GM03348 (cell line): ENCODE measurements at places on chromosomes 5 and 9.

- DNase-seq = no peak
Observed at GRCh38 chr9:79617395-79617794, 45.6 kb downstream of the TLE4 start.

- no peak for DNase-seq
Observed at GRCh38 chr9:27771803-27772545, 198.7 kb upstream of the C9orf72 start.

- DNase-seq = no peak
Observed at GRCh38 chr9:88933607-88934379, 57.5 kb upstream of the S1PR3 start.

DNA sequence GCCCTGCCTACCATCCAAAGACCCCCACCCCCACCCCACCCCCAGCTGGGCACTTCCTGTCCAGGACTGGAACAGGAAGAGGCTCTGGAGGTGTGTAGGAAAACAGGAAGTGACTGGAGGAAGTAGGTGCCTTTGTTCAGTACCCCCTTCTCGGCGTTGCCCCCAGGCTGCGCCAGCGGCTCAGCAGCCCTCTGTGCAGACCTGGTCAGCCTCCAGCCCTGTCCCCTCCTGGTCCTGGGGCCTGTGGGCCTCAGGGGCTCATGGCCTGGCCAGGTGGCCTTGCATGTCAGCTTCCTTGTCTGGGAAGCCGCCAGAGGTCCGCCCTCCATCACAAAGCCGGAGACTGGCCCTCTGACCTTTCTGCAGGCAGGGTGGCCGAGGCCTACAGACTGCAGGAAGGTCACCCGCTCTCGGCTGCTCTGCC, 26.0 kb downstream of the FLT4 start:
- no peak for DNase-seq

GRCh38 chr5:143494162-143494561, 90.7 kb upstream of the NR3C1 start:
- peak; percentile 42 for DNase-seq

DNA sequence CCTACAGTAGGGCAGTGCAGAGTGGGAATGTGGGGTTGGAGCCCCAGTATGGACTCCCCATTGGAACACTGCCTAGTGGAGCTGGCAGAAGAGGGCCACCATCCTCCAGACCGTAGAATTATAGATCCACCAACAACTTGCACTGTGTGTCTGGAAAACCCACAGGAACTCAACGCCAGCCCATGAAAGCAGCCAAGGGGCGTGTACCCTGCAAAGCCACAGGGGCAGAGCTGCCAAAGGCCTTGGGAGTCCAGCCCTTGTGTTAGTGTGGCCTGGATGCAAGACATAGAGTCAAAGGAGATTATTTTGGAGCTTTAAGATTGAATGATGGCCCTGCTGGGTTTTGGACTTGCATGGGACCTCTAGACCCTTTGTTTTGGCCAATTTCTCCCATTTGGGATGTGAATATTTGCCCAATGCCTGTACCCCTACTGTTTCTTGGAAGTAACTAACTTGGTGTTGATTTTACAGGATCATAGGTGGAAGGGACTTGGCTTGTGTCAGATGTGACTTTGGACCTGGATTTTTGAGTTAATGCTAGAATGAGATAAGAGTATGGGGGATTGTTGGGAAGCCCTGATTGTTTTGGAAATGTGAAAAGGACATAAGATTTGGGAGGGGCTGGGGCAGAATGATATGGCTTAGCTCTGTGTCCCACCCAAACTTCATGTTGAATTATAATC, 266.8 kb downstream of the SEMA5A start:
- no peak for DNase-seq

DNA sequence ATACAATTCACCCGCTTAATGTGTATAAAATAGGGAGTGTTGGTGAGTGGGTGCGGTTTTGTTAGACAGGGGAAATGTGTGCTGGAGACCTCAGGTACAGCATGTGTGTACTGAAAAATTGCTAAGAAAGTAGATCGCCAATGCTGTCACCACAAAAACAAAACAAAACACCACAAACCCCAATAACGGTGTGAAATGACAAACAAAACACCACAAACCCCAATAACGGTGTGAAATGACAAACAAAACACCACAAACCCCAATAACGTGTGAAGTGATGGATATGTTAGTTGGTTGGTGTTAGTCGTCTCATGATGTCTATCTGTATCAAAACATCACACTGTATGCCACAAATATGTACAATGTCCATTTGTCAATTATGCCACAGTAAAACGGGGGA, 14.2 kb upstream of the GFPT2 start:
- DNase-seq = no peak

DNA sequence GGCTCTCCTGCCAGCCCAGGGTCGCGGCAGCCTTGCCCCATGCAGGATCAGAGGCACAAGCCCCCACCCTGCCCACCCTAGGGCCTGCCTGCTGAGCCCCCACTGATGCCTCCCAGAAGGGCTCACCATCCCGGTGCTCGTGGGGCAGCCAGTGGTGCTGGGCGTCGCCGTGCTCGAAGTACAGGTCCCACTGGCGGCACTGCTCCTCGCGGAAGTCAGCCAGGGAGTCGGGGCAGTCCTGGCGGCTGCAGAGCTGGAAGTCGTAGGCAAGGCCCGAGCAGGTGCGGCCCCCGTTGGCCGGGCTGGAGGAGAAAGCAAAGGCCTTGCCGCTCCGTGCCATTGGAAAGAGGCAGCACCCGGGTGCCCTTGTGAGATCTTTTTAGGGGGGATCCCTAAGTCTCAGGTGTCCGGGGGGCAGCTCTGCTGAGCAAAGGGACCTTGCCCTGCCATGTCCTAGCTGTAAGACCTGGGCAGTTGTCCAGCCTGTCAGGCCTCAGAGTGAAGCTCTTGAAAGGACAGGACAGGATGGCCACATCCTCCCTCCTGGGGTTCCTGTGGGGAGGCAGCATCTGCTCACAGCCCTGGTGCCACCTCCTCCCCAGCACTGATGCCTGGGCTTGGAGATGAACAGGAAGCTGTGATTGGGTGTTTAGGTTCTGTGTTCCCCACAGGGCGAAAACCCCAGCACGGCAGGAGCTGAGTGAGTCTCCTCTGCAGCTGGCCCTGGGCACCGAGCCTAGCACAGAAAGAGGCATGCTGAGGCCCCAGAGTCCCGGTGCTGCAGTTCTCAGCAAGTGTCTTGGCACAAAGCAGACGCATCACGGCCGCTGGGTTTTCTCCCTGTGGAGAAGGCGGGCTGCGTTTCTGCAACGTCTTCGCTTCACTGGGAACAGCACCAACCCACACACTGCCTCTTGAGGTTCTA, 77.7 kb downstream of the ZNF354C start:
- no peak for DNase-seq

DNA sequence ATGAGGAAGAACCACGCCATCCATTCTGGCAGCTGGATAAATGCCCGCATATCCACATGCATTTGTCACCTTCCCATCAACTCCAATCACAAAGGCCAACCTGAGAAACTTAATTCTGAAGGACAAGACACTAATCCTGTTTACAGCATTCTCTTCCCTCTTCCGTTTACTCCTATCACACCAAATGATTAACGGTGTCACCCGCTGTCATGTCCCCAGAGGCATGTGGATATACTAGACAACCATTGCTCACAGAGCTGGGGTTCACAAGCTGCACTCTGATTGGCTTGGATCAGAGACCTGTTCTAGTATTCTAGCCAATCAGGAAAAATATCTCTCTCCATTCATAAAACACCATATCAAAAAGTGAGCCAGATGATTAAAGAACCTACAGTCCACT, 3.6 kb downstream of the MACROH2A1 start:
- no peak for DNase-seq

- DNase-seq = no peak
Observed at GRCh38 chr5:100682625-100683024, 147.5 kb downstream of the FAM174A start.

DNA sequence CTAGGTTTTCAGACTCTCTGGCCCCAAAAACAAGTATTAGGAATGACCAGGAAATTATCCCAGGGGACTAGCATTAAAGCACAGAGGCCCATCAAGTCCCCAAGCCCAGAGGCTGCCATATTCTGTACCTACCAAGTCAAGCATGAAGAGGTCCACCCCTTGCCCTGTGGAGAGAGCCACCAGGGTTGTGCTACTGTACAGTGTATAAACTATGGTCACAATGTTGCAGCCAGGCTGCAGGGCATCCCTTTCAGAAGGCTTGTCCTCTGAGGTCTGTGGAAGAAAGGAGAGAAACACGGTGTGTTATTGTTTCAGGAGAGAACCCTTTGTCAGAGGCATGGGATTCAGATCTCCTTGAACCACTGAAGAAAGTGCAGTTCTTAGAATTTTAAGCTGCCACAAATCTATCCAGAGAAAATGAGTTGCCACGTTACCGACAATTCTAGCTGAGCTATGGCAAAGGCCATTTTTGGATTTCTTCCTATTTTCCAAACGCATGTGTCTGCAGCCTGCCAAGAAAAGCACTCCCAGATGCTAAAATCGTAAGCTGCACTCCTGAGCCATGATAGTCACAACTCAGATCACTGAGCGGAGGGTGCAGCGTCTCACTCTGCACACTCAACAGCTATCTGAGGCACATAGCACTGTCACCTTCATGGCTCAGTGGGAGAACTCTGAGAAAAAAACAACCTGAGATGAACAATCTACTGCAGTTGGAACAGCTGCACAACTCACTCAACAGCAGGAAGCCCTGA, 45.5 kb upstream of the SPATA31E1 start:
- DNase-seq = peak; percentile 22

DNA sequence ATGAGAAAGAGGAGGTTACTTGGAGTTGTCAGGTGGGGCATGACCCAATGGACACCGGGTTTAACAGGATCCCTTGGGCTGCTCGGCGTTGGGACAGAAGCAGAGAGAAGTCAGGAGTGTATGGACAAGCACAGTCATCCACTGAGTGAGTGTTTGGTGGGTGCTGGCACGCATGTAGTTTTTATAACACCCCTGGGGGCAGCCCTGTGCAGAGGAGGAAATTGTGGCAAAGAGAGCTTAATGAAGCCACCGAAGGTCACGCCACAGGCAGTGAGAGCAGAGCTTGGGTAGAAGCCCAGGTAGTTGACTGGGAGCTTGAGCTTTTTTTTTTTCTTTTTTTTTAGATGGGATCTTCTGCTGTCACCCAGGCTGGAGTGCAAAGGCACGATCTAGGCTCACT, 43.2 kb upstream of the IER5L start:
- no peak for DNase-seq

GRCh38 chr9:114124138-114124537, 25.0 kb upstream of the KIF12 start:
- no peak for DNase-seq

DNA sequence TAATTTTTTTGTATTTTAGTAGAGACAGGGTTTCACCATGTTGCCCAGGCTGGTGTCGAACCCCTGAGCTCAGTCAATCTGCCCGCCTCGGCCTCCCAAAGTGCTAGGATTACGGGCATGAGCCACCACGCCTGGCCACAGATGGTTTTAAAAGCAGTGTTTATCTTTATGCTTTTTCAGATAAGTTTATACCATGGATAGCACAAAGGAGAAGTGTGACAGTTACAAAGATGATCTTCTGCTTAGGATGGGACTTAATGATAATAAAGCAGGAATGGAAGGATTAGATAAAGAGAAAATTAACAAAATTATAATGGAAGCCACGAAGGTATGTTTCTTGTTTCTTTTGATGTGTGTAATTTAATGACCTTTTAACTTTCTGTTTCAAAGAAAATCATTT, 35.1 kb downstream of the POLK start:
- DNase-seq = no peak

GRCh38 chr5:669111-669841, 23.9 kb downstream of the TPPP start:
- peak; percentile 68 for DNase-seq

- DNase-seq = no peak
Observed at GRCh38 chr9:133527444-133527920, 2.7 kb upstream of the MYMK start.

GRCh38 chr5:37002176-37002751, 125.7 kb downstream of the NIPBL start:
- no peak for DNase-seq

- peak; percentile 24 for DNase-seq
Observed at GRCh38 chr5:40413743-40414142, 266.0 kb upstream of the PTGER4 start.

DNA sequence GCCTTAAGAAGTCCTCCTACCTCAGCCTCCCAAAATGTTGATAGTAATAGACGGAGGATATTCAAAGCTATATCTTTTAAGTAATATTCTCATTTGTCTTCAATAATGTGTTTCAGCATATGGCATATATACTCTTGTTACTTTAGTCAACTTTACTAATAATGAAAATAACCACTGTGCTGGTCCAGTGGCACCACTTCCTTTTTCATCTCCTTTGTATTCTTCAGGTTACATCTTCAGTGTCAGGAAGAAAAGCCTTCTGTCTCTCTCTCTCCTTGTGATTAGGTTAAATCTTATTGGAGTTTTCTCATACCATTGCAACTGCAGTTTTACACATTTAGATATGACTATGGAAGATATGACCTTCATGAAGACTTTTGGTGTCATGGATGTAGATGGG, 31.3 kb downstream of the PARP8 start:
- DNase-seq = no peak

DNA sequence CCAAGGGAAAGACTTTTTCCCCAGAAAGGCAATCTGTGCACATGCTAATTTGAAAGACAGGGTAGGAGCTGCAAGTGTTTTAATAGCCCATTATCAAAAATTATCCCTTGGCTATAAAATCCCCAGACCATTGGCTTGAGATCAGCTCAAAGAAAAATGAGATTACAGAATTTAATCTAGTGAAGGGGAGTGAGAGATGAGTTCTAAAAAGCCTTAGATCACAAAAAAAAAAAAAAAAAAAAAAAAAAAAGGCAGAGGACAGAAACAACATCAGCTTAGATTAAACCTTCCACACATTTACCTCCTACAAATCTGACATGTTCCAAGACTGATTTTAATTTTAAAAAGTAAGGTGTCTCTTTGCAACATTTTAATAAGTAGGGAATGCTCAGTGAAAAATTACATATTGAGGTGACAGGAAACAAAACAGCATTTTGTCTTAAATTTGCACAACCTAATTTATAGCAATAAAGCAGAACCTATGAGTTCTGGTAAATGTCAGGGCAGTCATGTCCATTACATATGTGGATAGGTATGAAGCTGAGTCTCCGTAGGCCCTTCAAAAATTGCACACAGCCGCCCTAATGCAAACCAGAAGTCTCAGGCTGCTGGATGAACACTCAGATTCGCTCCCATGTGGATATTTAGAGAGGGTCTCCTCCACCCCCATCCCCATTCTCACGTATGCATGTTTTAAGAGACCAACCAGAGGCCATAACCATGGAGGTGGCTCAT, 43.4 kb downstream of the NFIB start:
- no peak for DNase-seq

- DNase-seq = peak; percentile 97
Observed at GRCh38 chr9:130962418-130963316, 23.6 kb upstream of the FIBCD1 start.

GRCh38 chr9:3916984-3917383, 382.9 kb downstream of the GLIS3 start:
- peak; percentile 4 for DNase-seq
